ENCODE measurements at places on chromosomes 12 and 14. TPM values are rescaled to one million over a fixed set of nuclear protein-coding genes. Genes with fewer than 3 reads are reported as not detected.
A peak's percentile ranks its signal among the peaks of the same experiment; 100 is the strongest.

GRCh38 chr12:79347866-79348265, 342.9 kb downstream of the PAWR start:
- no peak overlapping the region for H3K4me3 ChIP-seq
- H3K27me3 ChIP-seq: no peaks in the 10 kb centered on the region
- no peaks in the 10 kb centered on the region for H3K4me1 ChIP-seq
- no peak for DNase-seq

DNA sequence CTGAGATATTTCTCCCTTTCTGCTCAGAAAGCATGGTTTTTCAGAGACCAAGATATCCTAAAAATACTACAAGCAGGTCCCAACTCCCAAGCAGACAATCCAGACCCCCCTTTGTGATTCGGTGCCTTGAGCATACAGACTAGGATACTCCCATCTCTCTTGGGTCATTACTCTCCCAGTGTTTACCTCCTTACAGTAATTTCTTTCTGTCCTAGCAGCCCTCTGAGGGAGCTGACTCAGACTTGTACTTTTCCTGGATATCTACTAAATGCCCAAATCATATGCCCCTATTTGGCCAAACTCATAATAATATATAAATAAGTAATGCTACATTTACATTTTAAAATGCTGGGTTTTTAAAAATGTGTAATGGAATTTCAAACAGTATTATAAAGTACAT, 355.6 kb downstream of the LRIG3 start:
- H3K27ac ChIP-seq: no peak overlapping the region
- H3K4me3 ChIP-seq: no peak overlapping the region
- no peak for DNase-seq
- H3K27me3 ChIP-seq: no peaks in the 10 kb centered on the region
- no peaks in the 10 kb centered on the region for H3K4me1 ChIP-seq
- no peaks in the 10 kb centered on the region for H3K36me3 ChIP-seq

DNA sequence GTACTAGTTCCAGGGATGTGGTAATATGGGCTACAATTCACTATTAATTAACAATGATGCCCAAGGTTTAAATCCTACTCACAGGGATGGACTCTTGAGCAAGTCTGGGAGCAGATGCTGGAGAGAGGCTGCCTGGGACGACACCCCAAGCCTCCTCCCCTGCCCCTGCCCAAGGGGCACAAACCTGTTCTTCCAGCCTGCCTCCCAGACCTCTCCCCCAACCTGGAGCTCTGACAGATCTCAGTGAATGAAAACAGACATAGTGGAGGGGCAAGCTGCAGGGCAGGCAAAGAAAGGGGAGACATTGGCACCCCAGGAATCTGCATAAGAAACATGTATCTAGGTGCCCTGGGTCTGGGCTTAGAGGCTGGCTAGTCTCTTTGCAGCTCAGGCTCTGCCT, 5.8 kb downstream of the KDM2B start:
- H3K27me3 ChIP-seq: no peaks in the 10 kb centered on the region
- H3K36me3 ChIP-seq: no peaks in the 10 kb centered on the region
- no peak overlapping the region for H3K4me3 ChIP-seq
- H3K4me1 ChIP-seq: peaks cover 38% of the 10 kb centered on the region

SERPINA10 gene
- 0.06 TPM for polyA plus RNA-seq

RASSF9 gene
- 0.45 TPM for polyA plus RNA-seq

PTCSC3 gene
- polyA plus RNA-seq: not detected

DNA sequence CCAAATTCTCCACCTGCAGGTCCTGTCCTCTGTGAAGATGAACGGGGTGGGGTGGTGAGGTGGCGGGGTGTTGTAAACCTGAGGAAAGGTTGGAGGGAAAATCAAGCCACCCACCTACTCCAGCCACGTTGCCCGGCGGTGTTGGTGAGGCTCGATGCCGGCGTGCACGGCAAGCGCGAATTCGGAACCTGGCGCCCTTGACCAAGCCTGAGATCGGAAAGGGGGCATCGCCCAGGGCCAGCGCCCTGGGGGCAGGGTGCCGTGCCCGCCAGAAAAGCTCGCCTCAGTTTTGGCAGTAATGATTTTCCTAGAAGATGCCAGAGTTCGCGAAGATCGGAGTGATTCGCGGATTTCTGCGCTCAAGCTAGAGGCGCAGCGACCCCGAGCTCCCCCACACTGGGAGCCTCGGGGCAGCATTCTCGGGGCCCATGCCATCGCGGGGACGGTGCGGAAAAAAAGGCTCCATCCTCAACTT, 817 bp downstream of the STXBP6 start:
- H3K27me3 ChIP-seq: no peaks in the 10 kb centered on the region
- H3K4me3 ChIP-seq: peak overlapping the region; percentile 81
- no peak for DNase-seq

DNA sequence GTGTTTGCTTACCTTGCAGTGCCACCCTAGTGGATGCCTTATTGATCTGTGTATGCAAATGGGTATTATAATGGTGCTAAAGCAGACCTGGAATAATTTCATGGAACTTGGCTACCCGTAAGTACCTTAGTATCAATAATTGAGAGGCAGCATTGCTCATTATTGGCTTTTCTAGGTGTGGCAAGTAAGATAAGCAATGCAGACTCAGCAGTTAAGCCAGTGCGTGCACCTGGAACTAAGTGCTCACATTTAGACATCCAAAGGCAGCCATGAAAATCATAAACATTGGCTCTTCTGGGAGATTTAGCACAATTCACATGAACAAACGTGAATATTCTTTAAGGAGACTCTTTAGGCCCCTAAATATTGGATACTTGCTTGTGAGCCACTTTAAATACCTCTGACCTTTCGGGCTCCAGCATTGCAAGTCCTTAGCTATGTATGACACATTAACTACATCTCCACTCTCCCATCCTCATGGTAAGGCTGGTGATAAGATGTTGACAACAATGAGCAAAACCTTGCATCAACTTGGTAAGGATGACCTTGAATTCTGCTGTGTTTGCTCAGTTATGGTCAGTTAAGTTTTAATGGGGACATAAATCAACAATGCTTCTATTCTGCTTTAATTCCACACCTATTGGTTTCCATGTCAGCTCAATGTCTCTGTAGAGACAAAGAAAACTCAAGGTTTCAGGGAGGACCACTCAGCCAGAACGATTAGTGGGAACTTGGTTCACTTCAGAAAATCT, 112.0 kb downstream of the SLC5A8 start:
- DNase-seq: peak; percentile 37
- H3K36me3 ChIP-seq: no peaks in the 10 kb centered on the region
- H3K4me1 ChIP-seq: peaks cover 2% of the 10 kb centered on the region
- no peaks in the 10 kb centered on the region for H3K27me3 ChIP-seq
- no peak overlapping the region for H3K27ac ChIP-seq

- H3K27ac ChIP-seq: no peak overlapping the region
- no peaks in the 10 kb centered on the region for H3K4me1 ChIP-seq
- no peak overlapping the region for H3K4me3 ChIP-seq
- peaks cover 4% of the 10 kb centered on the region for H3K36me3 ChIP-seq
- no peaks in the 10 kb centered on the region for H3K27me3 ChIP-seq
These were observed 49.8 kb downstream of the CDC42BPB start for GRCh38 chr14:103007555-103007954.

DNA sequence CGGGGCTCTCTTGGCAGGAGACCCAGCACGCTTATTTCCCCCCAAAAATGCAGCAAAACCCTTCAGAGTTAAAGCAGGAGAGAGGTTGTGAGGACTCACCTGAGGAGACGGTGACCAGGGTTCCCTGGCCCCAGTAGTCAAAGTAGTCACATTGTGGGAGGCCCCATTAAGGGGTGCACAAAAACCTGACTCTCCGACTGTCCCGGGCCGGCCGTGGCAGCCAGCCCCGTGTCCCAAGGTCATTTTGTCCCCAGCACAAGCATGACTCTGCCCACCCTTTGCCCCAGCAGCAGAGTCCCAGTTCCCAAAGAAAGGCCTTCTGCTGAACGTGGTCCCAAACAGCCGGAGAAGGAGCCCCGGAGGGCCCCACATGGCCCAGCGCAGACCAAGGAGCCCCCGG, 337.7 kb downstream of the TMEM121 start:
- H3K4me3 ChIP-seq: no peak overlapping the region
- H3K36me3 ChIP-seq: no peaks in the 10 kb centered on the region
- DNase-seq: no peak
- H3K27me3 ChIP-seq: no peaks in the 10 kb centered on the region
- no peaks in the 10 kb centered on the region for H3K4me1 ChIP-seq
- no peak overlapping the region for H3K27ac ChIP-seq

GRCh38 chr14:52846591-52846990, 55.2 kb upstream of the GNPNAT1 start:
- H3K36me3 ChIP-seq: no peaks in the 10 kb centered on the region
- no peak overlapping the region for H3K4me3 ChIP-seq
- DNase-seq: no peak
- no peaks in the 10 kb centered on the region for H3K27me3 ChIP-seq
- H3K4me1 ChIP-seq: no peaks in the 10 kb centered on the region

CFAP251 gene
- 0.67 TPM for polyA plus RNA-seq

- no peak overlapping the region for H3K27ac ChIP-seq
- no peak for DNase-seq
- no peaks in the 10 kb centered on the region for H3K36me3 ChIP-seq
- no peaks in the 10 kb centered on the region for H3K4me1 ChIP-seq
These were observed 20.8 kb downstream of the SH2B3 start for GRCh38 chr12:111426344-111427185.

DNA sequence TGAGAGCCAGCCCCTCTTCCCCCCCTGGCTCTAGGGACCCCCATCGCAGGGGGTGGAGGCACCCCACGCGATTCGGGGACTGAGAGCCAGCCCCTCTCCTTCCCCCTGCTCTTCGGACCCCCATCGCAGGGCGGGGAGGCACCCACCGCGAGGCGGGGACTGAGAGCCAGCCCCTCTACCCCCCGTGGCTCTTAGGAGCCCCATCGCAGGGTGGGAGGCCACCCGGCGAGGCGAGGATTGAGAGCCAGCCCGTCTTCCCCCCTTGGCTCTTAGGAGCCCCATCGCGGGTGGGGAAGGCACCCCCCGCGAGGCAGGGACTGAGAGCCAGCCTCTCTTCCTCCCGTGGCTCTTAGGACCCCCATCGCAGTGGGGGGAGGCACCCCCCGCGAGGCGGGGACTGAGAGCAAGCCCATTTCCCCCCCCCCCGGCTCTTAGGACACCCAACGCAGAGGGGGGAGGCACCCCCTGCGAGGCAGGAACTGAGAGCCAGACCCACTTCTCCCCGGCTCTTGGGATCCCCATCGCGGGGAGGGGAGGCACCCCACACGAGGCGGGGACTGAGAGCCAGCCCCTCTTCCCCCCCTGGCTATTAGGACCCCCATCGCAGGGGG, 45.6 kb downstream of the DDX11 start:
- peaks cover 25% of the 10 kb centered on the region for H3K4me1 ChIP-seq
- H3K4me3 ChIP-seq: no peak overlapping the region
- peaks cover 8% of the 10 kb centered on the region for H3K27me3 ChIP-seq
- peak; percentile 27 for DNase-seq

GPX2 gene
- 1,000 TPM for polyA plus RNA-seq

GRIN2B gene
- 0.01 TPM for polyA plus RNA-seq

DNA sequence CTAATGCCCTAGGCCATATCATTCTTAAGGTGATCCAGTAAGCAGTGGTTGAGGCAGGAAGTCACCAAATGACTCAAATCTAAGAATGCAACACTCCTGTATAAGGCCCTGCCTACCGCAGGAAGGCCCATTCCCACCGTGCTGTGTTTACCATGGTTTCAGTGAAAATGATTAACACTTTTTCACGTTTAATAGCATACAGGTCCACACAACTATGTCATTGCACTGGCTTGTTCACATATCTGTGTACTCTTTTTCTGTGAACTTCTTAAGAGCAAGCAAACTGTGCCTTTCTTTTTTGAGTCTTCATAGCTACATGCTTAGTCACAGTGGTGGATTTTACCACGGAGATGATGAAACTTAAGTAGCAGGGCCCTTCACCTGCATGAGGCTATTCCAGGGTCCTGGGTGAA, 214.9 kb downstream of the CNTN1 start:
- H3K36me3 ChIP-seq: no peaks in the 10 kb centered on the region
- DNase-seq: no peak
- H3K27me3 ChIP-seq: no peaks in the 10 kb centered on the region
- H3K27ac ChIP-seq: no peak overlapping the region
- no peak overlapping the region for H3K4me3 ChIP-seq
- no peaks in the 10 kb centered on the region for H3K4me1 ChIP-seq

KHNYN gene
- polyA plus RNA-seq: 75.6 TPM

KRT4 gene
- polyA plus RNA-seq: 1.2 TPM

ACSM4 gene
- not detected for polyA plus RNA-seq

- H3K36me3 ChIP-seq: no peaks in the 10 kb centered on the region
- no peak for DNase-seq
- H3K4me1 ChIP-seq: no peaks in the 10 kb centered on the region
- no peaks in the 10 kb centered on the region for H3K27me3 ChIP-seq
- no peak overlapping the region for H3K27ac ChIP-seq
These were observed 68.5 kb upstream of the LRIG3 start for GRCh38 chr12:58988643-58989344.

DNA sequence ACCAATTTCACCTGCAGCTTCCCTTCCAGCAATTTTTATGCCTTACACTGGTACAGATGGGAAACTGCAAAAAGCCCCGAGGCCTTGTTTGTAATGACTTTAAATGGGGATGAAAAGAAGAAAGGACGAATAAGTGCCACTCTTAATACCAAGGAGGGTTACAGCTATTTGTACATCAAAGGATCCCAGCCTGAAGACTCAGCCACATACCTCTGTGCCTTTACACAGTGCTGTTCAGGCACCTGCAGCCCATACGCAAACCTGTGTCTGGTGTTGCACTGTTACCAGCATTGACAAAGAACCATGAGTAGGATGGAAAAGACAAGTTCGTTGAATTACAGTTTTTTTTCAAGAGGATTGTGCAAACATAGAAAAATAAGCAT, 432.0 kb upstream of the OR4E1 start:
- H3K4me1 ChIP-seq: no peaks in the 10 kb centered on the region
- DNase-seq: no peak
- H3K27me3 ChIP-seq: no peaks in the 10 kb centered on the region
- H3K4me3 ChIP-seq: no peak overlapping the region

- H3K4me3 ChIP-seq: no peak overlapping the region
- H3K27ac ChIP-seq: no peak overlapping the region
- no peaks in the 10 kb centered on the region for H3K27me3 ChIP-seq
These were observed 646.9 kb upstream of the TMEM132C start for GRCh38 chr12:127619869-127620734.

DNA sequence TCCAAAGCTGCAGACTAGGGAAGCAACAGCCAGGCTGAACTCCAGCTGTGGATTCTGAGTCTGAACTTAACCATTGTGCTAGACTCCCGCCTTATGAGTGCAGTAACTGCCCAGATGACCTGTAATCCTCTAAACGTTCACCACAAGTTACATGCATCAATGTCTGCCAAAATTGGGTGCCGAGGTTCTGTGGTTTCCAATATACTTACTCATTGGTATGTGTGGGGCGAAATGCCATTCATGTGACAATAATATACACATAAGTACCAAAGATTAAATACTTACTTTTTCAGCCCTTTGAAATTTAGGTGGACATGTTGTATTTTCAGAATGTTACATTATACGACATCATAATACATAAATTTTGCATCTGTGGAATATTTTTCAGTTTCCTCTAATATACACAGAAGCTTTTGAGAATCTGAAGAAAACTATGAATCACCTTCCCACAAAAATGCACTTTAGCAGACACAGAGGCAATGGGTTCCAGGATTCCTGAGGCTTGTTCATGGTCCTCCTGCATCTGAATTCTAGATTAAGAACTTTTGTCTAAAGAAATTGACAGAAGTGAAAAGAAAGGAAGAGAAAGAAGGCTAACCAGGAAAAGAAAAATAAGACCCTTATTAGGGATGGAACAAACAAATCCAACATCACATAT, 31.7 kb downstream of the GRIP1 start:
- no peaks in the 10 kb centered on the region for H3K27me3 ChIP-seq
- no peak overlapping the region for H3K27ac ChIP-seq
- no peak for DNase-seq
- H3K36me3 ChIP-seq: no peaks in the 10 kb centered on the region
- H3K4me1 ChIP-seq: no peaks in the 10 kb centered on the region
- H3K4me3 ChIP-seq: no peak overlapping the region

GRCh38 chr12:50538182-50538581, 33.4 kb downstream of the DIP2B start:
- H3K27ac ChIP-seq: no peak overlapping the region
- H3K4me3 ChIP-seq: no peak overlapping the region
- no peak for DNase-seq
- H3K27me3 ChIP-seq: no peaks in the 10 kb centered on the region
- H3K36me3 ChIP-seq: no peaks in the 10 kb centered on the region
- H3K4me1 ChIP-seq: peaks cover 7% of the 10 kb centered on the region
